Astrocyte (in vitro differentiated cells and primary cell): ENCODE measurements at places on chromosomes 12 and 14. TPM values are rescaled to one million over a fixed set of nuclear protein-coding genes. Genes with fewer than 3 reads are reported as not detected.

Gene ARHGEF40
- total RNA-seq: 99.9 and 129 TPM in 2 replicates

Gene EEF1AKMT3
- 8.1 and 11.6 TPM in 2 replicates for total RNA-seq

Gene KRT6B
- total RNA-seq: not detected in 2 replicates

Gene WNT5B
- total RNA-seq: 110 TPM in 2 replicates

Gene KLRB1
- total RNA-seq: not detected in 2 replicates

Gene RILPL2
- total RNA-seq: 1.4 TPM in 2 replicates

Gene PLEKHD1
- 0.05 and 0.14 TPM in 2 replicates for total RNA-seq

Gene HOXC5
- total RNA-seq: not detected in 2 replicates
